ENCODE measurements at places on chromosomes 1 and 21.

DNA sequence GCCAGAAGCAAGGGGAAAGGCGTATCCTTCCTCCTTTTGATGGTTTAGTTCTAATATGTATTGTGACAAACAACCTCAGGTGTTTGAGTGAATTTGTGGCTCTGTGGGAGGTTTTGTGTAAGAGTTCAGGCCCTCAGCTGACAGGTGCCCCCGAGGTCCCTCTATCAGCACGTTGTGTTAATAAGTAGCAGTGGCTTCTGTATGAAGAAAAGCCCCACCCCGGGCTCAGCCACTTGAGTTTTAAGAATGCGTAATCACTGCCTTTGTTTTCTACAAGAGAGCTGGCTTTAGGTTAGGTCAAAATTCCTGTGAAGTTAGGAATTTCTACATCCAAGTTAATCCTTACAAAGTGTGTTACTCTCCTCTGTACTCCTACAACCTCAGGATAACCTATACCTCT, 92.4 kb upstream of the PGBD5 start:
- no peak for DNase-seq

GRCh38 chr21:26506956-26507355, 66.1 kb downstream of the CYYR1 start:
- DNase-seq: no peak

GRCh38 chr1:38735651-38736161, 123.9 kb downstream of the RRAGC start:
- no peak for DNase-seq

GRCh38 chr1:18530587-18531502, 50.1 kb downstream of the KLHDC7A start:
- no peak for DNase-seq

GRCh38 chr1:97174039-97174704, 452.6 kb downstream of the PTBP2 start:
- no peak for DNase-seq

- DNase-seq: no peak
Observed at GRCh38 chr1:163063610-163064009, 5.6 kb upstream of the RGS4 start.

- no peak for DNase-seq
Observed at GRCh38 chr1:933603-933940, 9.8 kb downstream of the SAMD11 start.

- DNase-seq: no peak
Observed at GRCh38 chr1:234408757-234409156, 35.5 kb downstream of the COA6 start.

DNA sequence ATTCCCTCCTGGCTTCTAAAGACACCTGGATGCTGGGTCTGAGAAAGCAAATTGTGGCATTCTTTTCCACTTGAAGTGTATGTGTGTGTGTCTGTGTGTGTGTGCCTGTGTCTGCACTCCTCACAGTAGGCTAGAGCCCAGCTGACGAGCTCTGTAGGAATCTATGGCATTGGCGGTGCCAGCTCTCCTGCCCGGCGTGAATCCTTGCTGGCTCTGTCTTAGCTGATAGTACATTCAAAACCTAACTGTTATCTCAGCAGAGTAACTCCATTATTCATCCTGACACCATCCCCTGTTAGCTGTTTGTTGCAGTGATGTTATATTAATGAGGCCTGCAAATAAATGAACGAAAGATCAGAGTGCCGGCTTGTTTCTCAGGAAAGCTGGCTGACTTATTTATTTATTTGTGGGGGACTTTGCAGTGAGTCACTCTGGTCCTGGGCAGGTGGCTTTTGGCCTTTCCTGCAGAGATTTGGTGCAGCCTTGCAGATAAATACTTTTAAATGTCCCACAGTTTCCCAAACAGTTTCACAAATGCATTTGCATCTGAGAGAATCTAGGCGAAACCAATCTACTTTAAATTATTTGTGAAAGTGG, 160.6 kb upstream of the CD34 start:
- DNase-seq: no peak

DNA sequence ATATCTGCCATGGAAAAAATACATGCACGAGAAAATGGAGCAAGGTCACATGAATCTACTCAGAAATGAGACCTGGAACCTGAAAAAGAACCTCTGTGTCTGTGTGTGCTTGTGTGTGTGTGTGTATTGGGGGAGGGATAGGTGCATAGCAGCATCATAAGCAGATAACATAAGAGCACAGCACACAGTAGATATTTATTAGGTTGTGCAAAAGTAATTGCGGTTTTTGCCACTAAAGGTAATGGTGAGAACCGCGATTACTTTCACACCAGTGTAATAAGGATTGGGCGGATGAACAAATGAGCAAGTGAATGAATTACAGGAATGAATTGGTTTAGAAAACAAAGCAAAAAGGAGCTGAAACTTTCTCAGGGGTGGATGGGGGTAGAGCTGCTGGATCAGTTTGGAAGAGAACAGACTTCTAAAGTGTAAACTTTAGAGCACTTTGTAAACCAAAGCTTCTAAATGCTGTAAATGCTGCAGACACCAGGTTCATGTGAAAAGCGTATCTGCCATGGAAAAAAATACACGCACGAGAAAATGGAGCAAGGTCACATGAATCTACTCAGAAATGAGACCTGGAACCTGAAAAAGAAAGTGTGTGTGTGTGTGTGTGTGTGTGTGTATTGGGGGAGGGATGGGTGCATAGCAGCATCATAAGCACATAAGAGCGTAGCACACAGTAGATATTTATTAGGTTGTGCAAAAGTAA, 156.9 kb downstream of the TOMM20 start:
- no peak for DNase-seq

GRCh38 chr1:60898413-60898812, 183.9 kb upstream of the NFIA start:
- no peak for DNase-seq

DNA sequence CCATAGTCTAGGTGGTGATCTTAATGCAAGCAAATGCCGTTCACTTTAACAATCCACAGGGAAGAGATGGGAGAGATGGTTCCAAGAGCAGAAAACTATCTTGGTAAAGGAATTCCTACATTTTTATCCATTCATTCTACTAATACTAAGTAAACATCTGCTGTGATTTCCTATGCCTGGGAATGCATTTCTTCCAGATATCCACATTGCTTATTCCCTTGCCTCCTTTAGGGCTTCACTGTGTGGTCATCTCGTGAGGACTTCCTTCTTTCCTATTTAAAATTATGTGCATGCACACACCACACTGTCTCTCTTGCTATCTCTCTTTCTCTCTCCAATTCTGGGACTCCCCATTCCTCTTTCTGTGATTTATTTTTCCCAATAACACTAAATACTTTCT, 199.0 kb upstream of the C1orf105 start:
- no peak for DNase-seq

- DNase-seq: no peak
Observed at GRCh38 chr1:186882372-186883134, 53.8 kb downstream of the PLA2G4A start.

DNA sequence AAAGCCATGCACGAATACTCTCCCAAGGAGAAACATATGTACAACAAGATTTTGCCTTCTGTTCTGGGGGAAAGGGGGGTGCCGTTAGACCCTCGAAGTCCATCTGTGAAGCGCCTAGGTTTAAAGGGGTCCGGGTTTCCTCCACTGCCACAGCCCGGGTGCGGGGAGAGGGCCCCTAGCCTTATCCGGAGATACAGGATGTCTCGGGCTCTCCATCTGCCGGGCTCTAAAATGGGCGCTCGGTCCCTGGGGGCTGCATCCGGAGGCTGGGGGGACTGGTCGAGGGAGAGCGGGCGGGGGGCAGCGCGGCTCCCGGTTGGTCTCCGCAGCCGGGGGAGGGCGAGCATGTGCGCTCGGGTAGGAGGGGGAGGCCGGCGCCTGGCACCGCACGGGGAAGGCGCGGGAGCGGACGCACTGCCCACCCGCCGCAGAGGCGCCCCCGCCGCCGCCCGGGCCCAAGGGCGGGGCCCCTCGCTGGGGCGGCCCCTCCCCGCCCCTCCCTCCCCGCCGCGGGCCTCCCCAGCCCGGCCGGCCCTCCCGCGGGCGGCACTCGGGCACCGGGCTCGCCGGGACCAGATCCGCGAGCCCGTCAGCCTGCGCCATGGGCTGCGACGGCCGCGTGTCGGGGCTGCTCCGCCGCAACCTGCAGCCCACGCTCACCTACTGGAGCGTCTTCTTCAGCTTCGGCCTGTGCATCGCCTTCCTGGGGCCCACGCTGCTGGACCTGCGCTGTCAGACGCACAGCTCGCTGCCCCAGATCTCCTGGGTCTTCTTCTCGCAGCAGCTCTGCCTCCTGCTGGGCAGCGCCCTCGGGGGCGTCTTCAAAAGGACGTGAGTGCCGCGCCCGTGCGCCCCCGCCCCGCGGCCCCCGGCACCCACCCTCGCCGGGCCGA, 63.1 kb downstream of the ELK4 start:
- DNase-seq: no peak

GRCh38 chr1:101002551-101002950, 23.0 kb downstream of the DPH5 start:
- no peak for DNase-seq

GRCh38 chr1:198105185-198105584, 51.6 kb upstream of the NEK7 start:
- DNase-seq: no peak

DNA sequence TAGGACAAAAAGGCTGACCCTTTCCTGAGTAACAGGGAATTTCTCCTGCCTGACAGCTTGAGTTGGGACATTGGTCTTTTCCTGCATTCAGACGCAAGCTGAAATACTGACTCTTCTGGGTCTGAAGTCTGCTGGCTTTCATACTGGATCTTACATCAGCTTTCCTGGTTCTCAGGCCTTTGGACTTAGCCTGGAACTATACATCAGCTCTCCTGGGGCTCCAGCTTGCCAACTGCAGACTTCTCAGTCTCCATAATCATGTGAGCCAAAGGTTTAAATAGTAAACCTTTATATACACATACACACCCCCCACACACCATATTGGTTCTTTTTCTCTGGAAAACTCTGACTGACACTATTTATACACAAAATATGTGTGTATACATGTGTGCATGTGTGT, 59.0 kb upstream of the KCND3 start:
- DNase-seq: no peak

DNA sequence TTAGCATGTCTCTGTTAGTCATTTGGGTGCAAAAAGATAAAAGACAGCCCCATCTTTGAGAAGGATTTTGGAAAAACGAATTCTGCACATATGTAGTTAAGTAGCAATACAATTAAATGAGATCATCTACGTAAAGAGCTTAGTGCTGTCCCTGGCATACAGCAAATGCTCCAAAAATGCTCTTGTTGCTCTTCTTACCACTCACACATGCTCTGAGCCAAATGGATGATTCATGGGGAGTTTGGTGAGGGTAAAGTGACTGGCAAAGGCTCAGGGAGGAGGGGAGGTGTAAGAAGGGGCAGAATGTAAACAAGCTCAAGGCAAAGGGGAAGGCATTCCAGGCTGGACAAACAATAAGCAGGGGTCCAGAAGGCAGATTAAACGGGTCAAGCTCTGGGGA, 191.9 kb downstream of the AK5 start:
- DNase-seq: no peak

Data from cortex of kidney (tissue), 1 donor.